ENCODE measurements at places on chromosomes 13 and 19.
A peak's percentile ranks its signal among the peaks of the same experiment; 100 is the strongest.

GRCh38 chr13:33611121-33611805, 206.7 kb upstream of the RFC3 start:
- no peak for DNase-seq

- DNase-seq, result no peak
Measured at GRCh38 chr19:44726465-44726864, 22.0 kb upstream of the BCL3 start.

- peak; percentile 50 for DNase-seq
Measured at GRCh38 chr19:19460761-19461265, 54.5 kb downstream of the TSSK6 start.

- no peak for DNase-seq
Measured at GRCh38 chr19:13507053-13507611, 853 bp upstream of the CACNA1A start.

DNA sequence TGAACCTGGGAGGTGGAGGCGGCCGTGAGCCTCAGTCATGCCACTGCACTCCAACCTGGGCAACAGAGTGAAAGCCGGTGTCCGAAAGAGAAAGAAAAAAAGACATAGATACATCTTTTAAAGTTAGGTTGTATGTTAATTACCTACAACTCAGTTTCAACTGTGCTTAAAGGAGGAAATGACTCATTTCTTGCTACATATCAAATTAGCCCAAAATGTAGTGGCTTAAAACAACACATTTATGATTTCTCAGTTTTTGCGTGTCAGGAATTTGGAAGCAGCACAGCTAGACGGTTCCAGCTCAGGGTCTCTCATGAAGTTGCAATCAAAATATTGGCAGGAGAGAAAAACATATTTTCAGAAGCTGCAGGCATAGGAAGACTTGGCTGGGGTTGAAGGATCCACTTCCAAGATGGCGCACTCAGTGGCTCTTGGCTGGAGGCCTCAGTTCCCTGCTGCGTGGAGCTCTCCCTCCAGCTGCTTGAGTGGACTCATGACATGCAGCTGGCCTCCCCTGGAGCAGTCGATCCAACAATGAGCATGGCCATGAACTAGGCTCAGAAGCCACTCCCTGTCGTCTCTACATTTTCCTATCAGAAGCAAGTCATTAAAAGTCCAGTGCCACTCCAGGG, 7.1 kb downstream of the LDLR start:
- no peak for DNase-seq

GRCh38 chr13:78247362-78247761, 328.7 kb upstream of the EDNRB start:
- no peak for DNase-seq

Data from T-helper 9 cell (primary cell).